ENCODE measurements at places on chromosomes 16 and 17.

- DNase-seq, result no peak
These were observed 25.0 kb downstream of the FBXL20 start for GRCh38 chr17:39376434-39376833.

GRCh38 chr16:79053577-79053976 is 547.0 kb downstream of the MAF start:
- no peak for DNase-seq

DNA sequence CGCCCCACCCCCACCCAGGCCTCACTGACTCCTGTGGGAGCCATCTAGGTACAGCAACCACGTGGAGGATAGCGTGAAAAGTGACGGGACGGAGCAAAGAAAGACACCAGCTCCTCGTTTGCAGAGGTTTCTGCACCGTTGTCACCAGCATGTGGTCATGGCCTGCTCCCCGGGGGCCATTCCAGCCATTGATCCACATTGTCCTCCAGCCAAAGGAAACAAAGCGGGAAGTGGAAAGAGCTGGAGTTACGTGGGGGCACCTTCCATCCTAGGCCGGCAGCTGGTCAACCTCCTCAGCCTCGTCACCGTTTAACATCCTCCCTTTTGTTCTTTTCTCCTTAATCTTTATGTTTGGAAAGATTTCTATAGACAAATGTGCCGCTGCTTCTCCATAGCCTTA is 153.7 kb downstream of the RPTOR start:
- no peak for DNase-seq

- DNase-seq, result no peak
These were observed 221.3 kb downstream of the SNX29 start for GRCh38 chr16:12197812-12198211.

- DNase-seq, result no peak
These were observed 8.1 kb downstream of the C16orf54 start for GRCh38 chr16:29737713-29738112.

DNA sequence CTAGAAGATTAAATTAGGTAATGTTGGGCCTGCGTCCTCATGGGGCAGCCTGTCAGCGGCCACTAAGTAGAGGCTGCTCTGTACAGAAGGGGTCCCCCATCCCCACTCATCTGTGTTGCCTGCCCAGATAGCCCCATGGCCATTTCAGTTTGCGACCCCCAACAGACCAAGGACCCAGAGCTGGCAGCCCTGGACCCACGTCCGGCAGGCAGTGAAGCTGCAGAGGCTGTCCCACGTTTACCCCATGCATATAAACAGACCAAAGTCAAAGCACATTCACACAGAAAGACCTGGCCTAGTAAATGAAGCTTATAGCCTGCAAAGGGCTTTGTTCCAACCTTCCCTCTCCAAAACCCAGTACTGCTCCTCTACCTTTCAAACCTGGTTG is 4.6 kb downstream of the PDF start:
- no peak for DNase-seq

- DNase-seq, result no peak
These were observed 98.2 kb downstream of the HS3ST3A1 start for GRCh38 chr17:13503526-13503925.

GRCh38 chr16:83198977-83199376 is 572.2 kb downstream of the CDH13 start:
- DNase-seq, result no peak

DNA sequence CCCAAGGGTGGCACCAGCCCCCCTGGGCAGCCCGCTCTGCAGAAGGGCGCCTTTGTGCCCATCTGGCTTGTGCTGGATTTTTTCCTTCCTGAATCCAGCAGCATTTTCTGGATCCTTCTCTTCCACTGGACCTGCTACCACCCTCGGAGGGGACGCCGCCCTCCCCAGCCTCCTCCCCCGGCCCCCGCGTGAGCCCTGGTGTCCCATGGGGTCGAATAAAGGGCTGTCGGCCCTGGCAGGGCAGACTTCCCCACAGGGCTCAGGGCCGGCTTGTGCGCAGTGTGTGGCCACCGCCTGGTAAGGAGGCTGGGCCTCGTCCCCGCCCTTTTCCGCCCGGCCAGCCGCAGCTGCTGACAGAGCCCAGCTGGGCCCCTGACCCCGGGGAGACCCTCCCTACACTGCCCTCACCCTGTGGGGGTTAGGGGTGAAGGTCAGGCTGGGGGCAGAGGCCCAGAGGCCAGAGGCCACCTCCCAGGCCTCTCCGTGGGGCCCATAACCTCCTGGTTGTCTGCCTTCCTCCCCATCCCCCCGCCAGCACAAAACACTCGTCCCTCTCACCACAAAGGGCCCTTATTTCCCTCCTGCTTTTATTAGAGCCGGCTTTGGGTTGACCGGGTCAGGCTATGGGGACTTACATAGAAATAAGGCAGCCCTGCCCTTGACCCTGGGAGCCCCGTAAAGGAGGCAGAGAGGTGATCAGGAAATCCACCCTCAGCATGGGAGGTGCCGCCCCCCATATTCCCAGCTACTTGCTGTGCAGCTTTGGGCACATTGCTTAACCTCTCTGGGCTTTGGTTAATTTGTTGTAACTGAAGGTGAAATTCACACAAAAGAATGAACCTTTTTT is 179.3 kb upstream of the CIBAR2 start:
- DNase-seq, result no peak

- peak; percentile 14 for DNase-seq
These were observed 178.3 kb downstream of the MRTFB start for GRCh38 chr16:14249291-14250032.
